Stimulated activated CD4-positive, alpha-beta T cell treated with anti-CD3 and anti-CD28 coated beads, Interleukin-4, amount 100 ng/mL, for 4 hours (primary cell): ENCODE measurements at places on chromosomes 2 and 18.

GRCh38 chr2:170030040-170030439 is 147.9 kb upstream of the MYO3B start:
- DNase-seq, result no peak

DNA sequence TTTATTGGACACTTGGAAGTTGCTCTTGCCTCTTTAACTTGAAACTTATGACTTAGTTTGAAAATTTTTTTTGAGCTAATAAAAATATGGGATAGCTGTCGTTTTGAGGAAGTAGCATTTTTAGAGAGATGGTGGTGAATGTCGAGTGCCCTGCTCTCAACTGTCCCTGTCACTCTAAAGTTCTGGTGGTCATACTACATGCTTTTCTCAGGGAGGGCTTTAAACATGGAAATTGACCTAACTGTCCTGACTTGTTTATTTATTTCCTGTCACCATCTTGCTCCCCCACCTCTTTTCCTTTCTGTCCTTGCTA is 16.0 kb downstream of the CEP192 start:
- DNase-seq, result no peak

GRCh38 chr2:80467262-80467811 is 162.8 kb upstream of the LRRTM1 start:
- no peak for DNase-seq

- no peak for DNase-seq
These were observed 187.4 kb downstream of the MGAT5 start for GRCh38 chr2:134441153-134441863.

GRCh38 chr18:46211816-46212215 is 107.6 kb downstream of the HAUS1 start:
- no peak for DNase-seq

DNA sequence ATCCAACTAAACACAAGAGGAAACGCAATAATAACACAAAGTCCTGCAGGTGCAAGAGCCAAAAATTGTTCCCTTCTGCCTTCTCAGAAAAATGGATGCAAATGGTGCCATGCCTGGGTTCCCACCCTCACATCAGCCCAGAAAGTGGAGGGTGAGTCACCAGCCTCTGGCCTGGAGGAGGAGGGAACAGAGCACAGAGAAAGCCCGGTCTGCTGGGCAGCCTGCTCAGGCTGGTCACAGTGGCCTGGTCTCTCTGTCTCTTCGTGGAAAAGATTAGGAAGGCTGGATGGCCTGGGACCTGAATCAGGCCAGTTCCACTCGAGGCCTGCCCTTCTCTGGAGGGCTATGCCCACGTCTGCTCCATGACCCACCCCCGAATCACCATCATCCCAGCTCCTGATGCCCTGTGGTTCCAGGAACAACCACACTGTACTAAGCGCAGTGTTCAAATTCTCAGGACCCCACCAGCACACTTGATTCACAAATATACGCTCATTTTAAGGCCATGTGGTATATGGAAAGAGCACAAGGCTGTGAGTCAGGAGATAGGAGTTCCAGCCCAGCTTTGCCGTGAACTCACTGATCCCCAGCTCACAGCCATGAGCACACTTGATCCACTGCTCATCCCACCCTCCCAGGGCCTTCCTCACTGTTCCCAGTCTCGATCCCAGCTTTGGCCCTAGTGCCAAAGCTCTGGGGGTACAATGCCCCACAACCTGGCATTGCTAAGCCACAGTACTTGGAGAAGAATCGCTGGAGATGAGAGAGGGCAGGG is 82.1 kb downstream of the ZBTB7C start:
- DNase-seq, result no peak

- DNase-seq, result no peak
These were observed 80.2 kb upstream of the GPC1 start for GRCh38 chr2:240355001-240355891.
